ENCODE measurements at places on chromosomes 11 and 22.

GRCh38 chr11:87384078-87384729 lies 346.5 kb downstream of the TMEM135 start:
- no peak for DNase-seq

DNA sequence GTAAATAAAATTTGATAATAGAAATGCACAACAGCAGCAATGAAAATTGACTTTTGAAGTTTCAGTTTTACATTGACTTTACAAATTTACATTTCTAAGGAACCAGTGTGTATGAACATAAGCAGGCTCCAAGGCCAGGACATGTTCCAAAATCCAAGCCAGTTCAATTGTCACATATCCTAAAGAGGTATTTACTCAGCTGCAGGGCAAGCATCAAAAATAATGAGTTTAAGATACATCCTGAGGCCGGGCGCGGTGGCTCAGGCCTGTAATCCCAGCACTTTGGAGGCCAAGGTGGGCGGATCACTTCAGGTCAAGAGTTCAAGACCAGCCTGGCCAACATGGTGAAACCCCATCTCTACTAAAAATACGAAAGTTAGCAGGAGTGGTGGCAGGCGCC lies 39.0 kb upstream of the AKIP1 start:
- no peak for DNase-seq

GRCh38 chr11:121198491-121198890 lies 94.1 kb upstream of the SC5D start:
- no peak for DNase-seq

GRCh38 chr22:46653596-46653995 lies 33.4 kb downstream of the GRAMD4 start:
- DNase-seq = no peak

DNA sequence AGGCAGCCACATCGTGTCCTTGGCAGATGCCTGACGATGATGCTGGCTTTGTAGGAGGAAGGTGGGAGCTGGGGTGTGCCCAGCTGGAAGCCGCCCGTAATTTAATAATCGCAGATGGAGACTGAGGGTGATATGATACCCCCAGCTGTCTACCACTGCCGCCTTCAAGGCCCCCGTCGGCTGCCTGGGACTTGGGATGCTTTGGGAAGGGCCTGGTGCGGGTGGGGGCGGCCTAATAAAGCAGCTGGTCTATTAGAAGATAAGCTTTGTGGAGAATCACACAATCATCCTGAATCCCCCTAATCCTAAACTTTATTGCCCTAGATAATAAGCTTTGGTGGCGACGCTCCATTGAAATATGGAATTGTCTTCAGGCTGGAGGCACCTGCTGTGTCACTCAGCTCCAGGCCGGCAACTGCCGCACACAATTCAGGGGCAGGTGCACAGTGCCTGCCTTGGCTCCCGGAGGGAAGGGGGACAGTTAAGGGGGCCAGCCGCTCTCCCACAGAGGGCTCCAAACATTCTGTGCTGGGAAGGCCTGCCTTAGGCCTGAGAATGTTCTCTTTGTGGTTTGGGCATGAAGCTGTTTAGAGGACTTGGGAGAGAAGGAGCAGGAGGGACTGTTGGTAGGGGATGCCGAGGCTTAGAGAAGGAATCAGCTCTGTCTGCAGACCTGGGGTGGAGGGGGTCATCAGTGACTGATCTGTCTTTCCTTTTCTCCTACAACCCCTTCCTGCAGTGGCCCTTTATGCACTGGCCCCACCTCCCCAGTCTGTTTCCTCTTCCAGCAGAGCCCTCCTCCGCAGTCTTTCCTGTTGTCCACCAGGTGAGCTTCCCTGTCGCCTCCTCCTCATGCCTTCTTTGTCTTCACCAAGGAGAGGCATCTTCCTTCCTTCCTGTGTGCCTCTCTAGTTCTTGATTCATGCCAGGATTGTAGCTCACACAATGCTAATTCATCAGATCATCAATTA lies 65.3 kb downstream of the ARL14EP start:
- no peak for DNase-seq

DNA sequence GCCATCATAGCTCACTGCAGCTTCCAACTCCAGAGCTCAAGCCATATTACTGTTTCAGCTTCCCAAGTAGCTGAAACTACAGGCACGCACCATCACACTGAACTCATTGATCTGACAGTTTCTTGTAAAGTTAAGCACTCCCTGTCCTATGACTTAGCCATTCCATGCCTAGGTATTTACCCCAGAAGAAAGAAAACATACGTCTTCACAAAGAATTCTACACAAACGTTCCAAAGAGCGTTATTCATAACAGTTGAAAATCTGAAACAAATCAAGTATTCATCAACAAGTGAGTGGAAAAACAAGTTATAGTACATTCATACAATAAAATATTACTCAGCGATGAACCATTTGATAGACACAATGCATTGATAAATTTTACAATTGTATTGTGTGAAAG lies 7.8 kb upstream of the NLRP10 start:
- no peak for DNase-seq

GRCh38 chr11:8810540-8811301 lies 100.3 kb upstream of the AKIP1 start:
- DNase-seq = no peak

DNA sequence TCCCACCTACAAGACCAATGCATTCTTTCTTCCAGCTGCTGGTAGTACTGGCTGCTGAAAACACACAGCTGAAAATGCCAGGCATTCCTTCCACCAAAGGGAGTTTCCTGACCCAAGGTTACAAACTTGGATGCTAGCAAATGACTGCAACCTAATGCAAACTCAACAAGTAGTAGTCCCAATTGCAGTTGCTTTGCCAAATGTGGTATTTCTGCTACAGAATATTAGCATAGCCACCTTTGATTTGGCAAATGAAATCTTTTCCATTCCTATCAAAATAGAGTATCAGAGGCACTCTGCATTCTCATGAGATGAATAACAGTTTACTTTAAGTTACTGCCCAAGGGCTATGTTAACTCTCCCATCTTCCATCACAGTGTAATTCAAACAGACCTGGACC lies 172.0 kb upstream of the ARHGAP42 start:
- DNase-seq = no peak

- DNase-seq = no peak
Measured at GRCh38 chr11:117809236-117810055, 12.4 kb upstream of the DSCAML1 start.

DNA sequence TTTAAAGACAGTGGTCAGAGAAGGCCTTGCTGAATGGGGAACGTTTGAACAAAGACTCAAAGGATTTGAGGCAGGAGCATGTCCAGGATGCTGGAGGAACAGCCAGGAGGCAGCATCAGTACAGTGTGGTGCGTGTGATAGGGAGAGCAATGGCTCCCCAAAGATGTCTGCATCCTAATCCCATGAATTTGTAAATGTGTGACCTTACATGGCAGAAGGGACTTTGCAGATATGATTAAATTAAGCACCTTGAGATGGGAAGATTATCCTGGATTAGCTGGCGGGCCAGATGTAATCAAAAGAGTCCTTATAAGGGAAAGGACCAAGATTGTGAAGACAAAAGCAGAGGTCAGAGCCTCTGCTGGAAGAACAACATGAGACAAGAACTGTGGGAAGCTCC lies 24.6 kb upstream of the FAT3 start:
- no peak for DNase-seq

GRCh38 chr11:1531449-1532013 lies 40.5 kb downstream of the DUSP8 start:
- no peak for DNase-seq

Measured in stimulated activated CD4-positive, alpha-beta T cell treated with anti-CD3 and anti-CD28 coated beads, Interleukin-15, amount 100 ng/mL, for 1 hour (primary cell).